Stimulated activated CD8-positive, alpha-beta memory T cell treated with anti-CD3 and anti-CD28 coated beads, Interleukin-15, amount 100 ng/mL, for 24 hours (primary cell): ENCODE measurements at places on chromosomes 3 and 15.

DNA sequence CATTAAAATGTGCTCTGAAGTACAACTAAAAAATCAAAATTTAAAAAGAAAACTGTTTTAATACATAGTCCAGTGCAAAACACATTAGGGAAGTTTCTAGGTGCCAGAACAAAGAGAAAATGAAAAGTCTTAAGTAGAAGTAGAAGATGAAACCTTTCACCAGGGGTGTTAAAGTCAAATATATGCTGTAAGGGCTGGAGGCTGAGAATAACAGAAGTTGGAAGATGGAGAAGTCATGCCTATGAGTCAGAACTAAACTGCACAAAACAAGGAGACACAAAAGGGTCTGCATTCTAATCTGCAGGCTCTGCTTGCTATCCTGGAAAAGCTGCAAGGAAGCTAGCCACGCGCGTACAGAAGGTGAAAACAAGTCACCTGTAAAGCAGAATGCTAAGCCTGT lies 48.7 kb upstream of the CPB1 start:
- DNase-seq, result no peak

- peak; percentile 28 for DNase-seq
These were observed at the start of gene GPR171 for GRCh38 chr3:151203051-151203420. Gene GPR171 (minus strand): TSS chr3:151203216. CDS start chr3:151199386, 3,830 bp downstream.

DNA sequence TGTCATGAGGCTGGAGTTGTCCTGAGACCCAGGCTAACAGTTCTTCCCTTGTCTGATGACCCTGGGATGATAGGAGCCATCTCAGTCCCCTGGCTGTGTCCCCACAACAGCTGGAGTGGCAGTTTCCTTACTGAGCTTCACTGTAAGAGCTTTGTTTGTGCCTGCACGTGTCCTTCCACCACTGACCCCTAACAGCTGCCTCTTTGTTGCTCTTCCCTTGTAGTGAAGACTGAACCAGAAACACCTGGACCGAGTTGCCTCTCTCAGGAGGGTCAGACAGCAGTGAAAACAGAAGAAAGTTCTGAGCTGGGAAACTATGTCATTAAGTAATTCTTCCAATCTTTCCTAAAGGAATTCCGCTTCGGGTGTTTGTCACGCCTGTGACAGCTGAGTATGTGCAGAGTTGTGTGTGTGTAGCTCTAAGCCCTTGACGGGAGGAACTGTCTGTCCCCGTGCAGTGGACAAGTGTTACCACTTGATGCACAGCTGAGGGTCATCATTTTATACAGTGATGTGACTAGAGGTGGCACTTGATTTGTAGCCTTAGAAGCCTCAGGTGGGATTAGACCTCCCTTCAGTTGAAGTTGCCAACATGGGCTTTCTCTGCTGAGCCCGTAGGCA lies 25.0 kb downstream of the MAP6D1 start:
- no peak for DNase-seq

DNA sequence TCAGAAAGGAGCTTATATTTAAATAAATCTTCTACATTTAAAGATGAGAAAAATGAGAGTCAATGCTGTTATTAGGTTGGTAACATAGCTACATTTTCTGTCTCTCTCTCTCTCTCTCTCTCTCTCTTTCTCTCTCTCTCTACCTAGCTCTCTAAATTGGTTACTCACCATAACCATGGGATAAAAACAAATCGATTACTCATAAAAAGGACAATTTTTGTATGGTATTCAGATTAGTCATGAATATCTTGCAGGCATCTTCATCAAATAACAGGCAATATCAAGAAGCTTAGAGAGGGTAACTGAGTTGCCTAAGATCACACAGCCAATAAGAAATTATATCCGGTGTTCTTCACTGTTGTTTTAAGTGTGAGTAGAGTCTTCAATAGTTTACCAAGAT lies 81.8 kb upstream of the ALCAM start:
- DNase-seq, result no peak

DNA sequence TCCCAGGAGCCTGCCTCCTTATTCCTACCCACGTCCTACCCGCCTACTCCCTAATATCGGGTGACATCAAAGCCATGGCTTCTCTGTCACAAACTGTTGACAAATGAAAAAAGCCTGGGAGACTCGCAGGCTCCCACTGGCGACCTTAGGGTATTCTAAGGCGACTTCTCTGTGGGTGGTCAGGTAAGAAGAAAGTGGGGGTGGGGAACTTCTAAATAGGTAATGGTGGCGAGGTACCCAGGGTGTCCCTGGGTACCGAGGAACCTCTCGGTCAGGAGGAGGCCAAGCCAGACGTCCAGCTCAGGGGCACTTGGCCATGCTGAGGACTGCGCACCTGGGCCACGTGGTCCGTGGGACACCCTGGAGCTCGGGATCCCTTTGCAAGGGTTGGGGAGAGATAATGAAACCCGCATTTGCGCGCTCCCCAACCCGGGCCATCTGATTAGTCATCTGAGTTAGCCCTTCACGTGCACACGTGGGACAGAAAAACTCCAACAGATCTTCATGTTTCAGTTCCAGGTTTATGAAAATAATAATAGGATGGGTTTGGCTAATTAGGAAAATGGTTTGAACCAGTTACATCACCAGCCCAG lies 78.2 kb downstream of the NR2F2 start:
- no peak for DNase-seq

DNA sequence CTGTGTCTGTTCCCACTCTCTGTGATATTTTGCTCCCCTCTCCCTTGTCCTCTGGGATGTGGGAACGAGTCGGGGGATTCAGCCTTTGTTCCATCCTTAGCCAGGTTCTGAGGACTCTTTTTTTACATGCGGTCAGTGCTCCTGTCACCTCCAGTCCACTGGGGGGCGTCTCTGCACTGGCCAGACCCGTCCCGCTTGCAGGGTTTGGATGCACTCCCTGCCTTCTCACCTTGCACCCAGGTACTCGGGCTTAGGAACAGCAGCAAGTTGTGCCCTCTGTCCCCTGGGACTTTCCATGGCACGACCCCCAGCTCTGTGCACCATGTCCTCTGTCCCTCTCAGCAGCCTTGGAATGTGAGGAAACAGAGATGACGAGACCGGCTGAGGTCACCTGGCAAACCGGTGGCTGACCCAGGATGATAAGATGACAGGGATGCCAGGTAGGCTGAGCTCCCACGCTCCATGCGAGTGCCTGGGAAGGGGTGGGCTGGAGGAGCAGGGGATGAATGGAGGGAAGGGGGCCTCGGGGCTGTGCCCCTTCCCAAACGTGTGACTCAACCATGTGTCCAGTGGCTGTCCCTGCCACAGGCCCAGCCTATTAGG lies 27.3 kb upstream of the FGD5 start:
- no peak for DNase-seq

DNA sequence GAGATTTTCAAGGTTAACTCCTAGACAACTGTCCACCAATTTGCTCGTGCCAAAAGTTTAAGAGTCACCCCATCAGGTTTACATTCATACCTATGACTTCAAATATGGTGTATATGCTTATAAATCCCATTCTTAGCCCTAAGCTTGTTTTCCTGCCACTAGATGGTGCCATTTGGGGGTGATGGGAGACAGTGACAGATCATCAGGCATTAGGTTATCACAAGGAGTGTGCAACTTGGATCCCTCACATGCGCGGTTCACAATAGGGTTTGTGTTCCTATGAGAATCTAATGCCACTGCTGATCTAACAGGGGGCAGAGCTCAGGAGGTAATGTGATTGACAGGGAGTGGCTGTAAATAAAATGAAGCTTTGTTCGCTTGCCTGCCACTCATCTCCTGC lies 182.7 kb downstream of the CNTN6 start:
- no peak for DNase-seq

GRCh38 chr15:51079226-51079625 lies 15.5 kb downstream of the TNFAIP8L3 start:
- DNase-seq, result no peak

DNA sequence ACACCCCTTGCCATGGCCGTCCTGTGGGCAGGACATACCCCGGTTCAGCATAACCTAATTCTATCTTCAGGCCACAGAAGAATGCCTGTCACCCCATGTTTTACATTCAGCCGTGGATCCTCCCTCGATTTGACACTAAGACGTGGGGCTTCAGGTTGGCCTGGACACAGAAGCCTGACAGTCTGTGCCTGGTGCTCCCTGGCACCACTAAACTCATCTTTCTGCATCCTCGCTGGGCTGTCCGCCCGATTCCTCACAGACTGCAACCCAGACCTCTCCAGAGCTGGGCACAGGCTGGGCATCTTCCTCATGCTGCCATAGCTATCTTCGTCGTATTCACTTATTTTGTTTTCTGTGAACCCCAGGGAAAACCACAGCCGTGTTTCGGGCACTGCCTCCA lies 117.8 kb upstream of the IQSEC1 start:
- DNase-seq, result no peak

DNA sequence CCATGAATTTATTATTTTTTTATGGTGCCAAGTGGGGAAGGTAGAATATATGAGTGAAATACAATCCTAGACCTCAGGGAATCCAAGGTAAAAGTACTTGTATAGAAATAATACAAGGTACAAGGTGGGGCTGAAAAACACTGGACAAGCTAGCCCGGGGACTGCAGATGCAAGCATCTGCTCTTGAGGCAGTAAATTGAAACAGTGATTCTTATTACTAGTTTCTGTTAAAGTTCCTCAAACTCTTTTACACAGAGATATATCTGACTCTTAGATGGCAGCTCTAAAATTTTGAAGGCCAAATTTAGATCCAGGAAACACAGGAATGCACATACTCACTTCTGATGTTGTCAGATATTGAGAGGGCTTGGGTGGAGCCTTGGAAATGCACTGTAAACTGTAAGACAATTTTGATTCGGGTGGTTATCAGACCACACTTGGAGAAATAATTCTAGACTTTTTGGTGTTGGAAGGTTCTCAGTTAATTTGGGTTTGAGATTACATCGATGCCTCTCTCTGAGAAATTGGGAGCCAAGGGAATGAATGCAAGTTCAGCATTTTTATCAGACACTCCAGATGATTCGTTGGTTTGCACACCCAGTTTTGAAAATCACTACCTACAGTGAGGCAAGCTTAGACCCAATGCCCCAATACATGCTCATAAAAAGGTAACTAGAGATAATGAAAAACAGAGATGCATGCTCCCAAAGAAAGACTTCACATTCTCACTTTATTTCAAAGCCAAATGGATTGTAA lies 7.3 kb downstream of the TP63 start:
- DNase-seq, result no peak

- DNase-seq, result no peak
These were observed 93.1 kb upstream of the KBTBD8 start for GRCh38 chr3:66904831-66905493.

- no peak for DNase-seq
These were observed 39.4 kb downstream of the AMOTL2 start for GRCh38 chr3:134334901-134335280.

GRCh38 chr3:28504976-28505375 lies 156.4 kb upstream of the AZI2 start:
- DNase-seq, result no peak

DNA sequence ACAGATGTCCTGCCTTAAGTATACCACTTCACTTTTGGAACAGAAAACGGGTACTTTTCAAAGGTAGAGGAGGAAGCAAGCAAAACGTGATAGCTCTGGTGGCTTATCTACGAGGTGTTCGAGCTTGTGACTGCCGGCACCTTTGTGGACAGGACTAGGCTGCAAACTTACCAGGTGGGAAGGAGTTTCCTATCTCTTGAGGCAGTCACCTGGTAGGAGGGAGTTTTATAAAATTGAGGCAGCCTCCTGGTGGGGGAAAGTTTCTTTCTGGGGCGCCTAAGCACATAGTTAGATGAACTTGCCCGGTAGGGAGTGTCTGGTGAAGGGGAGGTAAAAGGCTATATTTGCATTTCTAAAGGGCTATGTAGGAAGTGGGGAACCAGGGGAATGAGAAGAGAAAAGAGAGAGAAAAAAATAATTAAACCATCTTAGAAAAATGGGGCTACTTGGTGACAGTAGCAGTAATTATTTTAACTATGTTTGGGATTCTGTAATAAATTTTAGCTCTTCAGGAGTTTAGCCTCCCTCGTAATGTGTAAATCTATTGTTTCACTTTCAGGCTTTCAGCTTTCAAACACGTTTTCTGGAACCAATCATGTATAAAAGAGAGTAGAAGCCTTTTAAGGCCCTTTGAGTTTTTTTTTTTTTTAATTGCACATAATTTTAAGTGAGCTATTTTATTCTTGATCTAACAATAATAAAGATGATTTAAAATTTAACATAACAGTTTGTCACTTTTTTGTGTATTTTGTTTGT lies 131.0 kb downstream of the IL5RA start:
- DNase-seq, result no peak

- no peak for DNase-seq
These were observed 1.6 kb upstream of the PLD1 start for GRCh38 chr3:171811913-171812335.

- DNase-seq, result no peak
These were observed 463.4 kb upstream of the NDN start for GRCh38 chr15:24150542-24150941.

DNA sequence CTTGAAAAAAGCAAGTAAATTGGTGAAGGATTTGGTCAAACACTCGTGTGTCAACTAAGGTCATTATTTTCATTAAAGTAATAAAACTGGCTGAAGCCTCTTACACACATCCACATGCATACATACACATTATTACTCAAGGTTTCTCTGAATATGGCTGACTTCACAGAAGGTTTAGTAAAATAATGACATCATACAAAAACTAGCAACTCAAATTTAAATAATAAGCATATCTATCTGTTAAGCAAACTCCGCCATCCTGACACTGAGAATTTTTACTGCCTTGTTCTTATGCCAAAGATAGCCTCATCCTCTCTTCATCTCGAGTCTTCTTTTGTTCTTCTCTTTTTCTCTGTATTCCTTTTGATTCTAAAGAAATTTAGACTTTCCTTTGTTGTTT lies 739.1 kb downstream of the GBE1 start:
- DNase-seq, result no peak

DNA sequence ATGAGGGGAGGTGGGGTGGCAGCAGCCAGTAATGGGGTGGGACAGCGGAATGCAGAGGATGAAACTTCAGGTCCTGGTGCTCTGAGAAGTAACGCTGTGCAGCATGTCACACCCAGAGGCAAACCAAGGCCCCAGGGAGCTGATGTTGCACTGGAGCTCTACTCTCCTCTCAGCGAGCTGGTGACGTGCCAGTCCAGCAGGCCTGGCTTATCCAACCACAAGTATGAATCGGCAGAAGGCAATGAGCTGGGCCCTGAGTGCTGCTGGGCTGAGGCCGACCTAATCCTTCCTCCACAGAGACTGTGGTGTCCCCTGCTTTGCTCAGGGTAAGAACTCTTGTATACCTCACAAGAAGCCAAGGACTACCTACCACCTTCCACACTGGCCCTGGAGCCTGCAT lies 30.5 kb downstream of the CD86 start:
- DNase-seq, result no peak

DNA sequence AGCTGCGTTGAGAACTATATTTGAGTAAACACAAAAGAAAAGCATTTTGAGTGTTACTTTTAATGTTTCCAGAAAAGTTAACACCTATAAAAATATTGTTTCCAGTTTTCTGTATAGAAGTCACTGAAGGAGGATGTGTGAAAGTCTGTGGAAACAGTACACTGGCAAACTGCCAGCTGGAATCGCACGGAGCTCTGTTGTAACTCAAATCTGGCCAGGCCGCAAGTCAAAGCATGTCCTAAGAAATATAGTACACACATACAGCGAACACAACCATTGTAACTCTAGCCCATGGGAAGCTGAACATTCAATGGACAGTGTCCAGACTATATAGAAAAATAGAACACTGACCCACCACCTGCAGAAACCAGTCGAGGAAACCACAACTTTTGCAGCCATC lies 657.2 kb downstream of the FHIT start:
- DNase-seq, result no peak

- DNase-seq, result no peak
These were observed 14.4 kb downstream of the KY start for GRCh38 chr3:134636406-134636805.
